ENCODE measurements at places on chromosomes 7 and 10.
A peak's percentile ranks its signal among the peaks of the same experiment; 100 is the strongest.

DNA sequence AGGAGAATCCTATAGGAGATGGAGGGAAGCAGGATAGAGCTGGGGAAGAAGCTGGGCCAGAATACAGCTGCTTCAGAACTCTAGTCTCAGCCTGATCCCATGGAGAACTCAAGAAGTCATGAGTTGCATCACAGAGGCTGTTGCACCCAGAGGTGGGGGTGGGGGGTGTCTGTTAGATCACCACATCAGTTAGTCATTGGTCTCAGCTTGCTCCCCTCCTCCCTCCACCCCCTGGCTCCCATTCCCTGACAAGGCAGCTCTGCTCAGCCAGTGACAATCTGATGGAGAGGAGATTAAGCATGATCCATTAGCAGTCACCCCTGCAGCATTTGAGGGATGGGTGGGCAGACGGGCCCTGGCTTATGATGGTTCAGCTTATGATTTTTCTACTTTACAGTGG, 58.4 kb upstream of the FGL2 start:
- DNase-seq = no peak

DNA sequence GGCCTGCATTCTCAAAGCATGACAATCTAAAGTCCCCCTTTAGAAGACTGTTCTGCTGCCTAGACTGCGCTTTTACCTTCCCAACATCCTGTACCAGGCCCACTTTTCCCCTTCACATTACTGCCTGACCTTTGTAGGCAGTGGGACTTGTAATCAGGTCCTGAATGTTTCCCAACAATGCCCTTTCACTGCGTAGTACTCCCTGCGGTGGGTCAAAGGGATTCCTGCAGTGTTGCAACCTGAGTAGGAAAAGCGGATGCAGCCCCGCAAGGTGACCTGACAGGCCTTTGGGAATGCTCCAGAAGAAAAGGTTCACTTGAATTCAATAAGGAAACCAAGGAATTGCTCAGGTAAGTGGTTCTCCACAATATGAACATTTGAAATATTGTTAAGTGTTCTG, 4.9 kb upstream of the TCAF1 start:
- no peak for DNase-seq

DNA sequence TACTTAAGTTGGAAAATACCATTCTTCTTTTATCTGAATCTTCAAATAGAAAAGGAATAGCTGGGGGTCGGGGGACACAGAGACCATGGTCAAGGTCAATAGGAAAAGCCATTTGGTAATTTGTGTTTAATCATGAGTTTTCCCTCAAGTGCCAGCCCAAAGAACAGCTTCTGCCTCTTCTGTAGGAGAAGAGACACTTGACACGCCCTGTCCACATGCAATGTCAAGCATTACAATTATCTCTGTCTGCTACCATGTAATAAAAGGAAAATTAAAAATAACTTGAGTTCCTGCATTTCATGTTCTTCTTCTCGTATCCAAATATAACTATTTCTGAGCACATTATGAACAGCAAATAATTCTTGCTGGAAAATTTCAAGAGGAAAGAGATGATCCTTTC, 241.7 kb downstream of the IPMK start:
- DNase-seq = no peak

DNA sequence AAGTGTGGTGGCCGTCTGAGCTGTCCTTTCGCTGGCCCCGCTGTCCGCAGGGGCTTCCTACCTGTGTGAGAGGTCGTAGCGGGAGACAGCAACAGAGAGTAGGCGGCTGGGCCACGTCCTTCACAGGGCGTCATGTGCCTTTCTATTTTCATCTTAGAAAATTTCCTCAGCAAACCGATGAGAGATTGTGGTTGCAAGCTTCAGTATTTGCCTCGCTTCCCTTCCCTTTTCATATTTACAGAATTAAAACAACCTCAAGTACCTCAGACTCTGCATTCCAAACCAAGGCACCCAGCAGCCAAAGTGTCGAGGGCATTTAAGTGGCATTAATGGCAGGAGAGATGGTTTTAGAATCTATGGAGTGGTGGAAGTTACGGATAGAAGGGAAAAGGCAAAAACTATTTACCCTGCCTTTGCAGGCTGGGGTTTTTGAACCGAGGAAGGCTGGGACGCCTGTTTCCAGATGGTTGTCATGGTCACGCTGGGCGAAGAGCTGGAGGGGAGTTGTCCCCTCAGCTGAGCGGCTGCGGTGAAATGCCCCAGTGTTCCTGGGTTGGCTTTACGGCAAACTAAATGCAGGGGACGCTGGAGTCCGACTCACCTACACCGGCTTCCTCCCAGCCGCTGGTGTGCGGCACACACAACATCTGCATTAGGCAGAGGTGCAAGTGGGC, 41.9 kb downstream of the WIPI2 start:
- no peak for DNase-seq

DNA sequence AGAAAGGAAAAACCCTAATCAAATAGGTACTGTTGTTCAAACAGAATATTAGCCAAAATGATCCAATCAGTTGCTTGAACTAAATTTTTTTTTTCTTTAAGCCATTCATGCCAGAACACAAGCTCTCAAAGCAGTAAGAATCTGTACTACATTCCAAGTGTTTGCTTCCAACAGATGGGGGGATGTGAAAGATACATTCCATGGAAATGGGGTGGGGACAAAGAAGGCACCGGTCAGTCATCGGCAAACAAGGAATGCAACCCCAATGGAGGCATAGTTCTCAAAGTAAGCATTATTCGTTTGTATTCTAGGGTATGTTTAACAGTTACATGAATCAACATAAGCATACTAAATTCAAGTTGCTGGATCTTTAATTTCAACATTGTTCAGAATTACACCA, 32.5 kb downstream of the C10orf143 start:
- DNase-seq = no peak

DNA sequence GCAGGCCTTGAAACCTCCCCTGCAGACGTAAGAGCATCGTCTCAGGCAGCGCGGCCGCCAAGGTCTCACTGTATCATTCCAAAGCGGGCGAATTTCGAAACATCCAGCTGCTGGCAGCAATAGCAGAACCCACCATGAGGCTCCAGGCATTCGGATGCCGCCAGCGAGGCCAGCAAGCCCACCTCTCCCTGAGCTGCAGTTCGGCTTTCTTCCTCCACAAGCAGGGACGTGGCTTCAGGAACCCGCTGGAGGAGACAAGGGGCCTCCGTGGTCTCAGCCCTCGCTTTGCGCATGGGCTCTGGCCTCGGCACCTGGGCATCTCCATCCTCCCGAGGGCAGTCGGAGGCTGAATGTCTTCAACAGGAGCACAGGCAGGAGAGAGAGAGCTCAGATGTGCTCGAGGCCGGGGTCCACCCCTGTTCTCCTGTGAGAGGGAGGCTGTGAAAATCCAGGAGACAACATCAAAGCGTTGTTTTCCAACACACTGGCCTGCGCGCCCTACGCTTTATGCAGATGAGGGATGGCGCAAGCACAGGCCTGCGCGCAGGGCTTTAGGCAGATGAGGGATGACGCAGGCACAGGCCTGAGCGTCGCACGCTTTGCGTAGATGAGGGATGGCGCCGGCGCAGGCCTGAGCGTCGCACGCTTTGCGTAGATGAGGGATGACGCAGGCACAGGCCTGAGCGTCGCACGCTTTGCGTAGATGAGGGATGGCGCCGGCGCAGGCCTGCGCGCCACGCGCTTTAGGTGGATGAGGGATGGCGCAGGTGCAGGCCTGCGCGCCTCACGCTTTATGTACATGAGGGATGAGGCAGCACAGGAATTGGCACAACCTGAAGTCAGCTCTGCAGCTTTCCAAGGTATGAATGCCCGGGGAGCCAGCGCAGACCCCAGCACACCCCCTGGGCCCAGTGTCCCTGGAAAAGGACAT, 103.2 kb downstream of the WDR37 start:
- no peak for DNase-seq

- DNase-seq = peak; percentile 84
Measured at GRCh38 chr10:12710594-12711349, 290.7 kb downstream of the CCDC3 start.

DNA sequence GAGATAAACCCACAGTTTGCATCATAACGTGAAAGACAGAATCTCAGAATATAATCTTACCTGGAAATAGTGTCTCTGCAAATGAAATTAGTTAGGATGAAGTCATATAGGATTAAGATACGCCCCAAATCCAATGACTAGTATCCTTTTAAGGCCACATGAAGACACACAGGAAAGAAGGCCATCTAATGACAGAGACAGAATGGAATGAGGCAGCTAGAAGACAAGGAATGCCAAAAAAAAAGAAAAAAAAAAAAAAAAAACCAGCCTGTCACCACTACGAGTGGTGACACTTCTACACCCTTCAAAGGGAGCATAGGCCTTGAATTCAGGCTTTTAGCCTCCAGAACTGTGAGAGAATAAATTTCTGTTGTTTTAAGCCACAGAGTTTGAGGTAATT, 82.9 kb downstream of the HYCC1 start:
- no peak for DNase-seq

DNA sequence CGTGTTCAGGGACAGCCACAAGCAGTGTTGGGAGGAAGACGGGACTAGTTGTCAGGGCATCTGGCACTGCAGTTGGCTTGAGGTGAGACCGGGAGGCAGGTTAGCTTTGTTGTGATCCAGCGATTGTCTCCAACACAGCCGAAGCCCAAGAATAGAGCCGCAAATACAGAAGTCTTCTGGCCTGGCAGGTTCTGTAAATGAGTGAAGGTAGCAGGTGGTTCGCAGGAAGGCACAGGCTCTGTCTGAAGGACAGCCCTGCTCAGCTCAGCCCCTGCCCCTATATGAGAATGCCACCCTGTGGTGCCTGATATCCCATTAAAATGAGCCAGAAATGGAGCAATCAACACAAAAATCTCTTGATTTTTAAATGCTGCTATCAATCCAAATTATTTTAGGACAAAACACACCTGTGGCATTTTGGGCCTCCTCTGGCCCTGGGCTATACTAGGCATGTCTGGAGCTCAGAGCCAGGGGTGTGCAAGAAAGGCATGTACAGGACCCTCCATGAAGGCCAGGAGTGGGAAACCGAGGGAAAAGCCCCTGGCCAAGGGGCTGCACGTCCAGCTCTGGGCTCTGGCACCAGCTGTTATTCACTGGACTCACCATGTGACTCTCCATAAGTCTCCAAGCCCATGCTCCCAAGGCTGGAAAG, 11.2 kb upstream of the C10orf71 start:
- no peak for DNase-seq

- peak; percentile 8 for DNase-seq
Measured at GRCh38 chr7:1705856-1706255, 35.8 kb downstream of the ELFN1 start.

GRCh38 chr7:27533652-27534081, 129.0 kb downstream of the HIBADH start:
- DNase-seq = no peak

DNA sequence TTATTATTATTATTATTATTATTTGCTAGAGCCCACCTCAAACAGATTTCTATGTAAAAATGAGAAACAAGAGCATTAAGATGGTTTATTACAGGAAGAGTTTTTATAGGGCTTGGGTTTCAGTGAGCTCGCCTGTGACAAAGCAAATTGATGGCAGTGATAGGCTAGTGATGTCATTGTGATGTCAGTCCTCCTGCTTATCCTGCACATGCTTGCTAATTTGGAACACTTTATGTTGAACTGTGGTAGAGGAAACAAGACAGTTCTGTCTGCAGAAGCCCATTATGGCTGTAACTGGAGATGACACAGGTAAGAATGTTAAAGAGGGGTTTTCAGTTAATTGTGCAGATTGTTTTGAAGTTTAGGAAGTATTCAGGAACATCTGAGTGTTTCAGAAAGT, 68.3 kb downstream of the CREM start:
- DNase-seq = peak; percentile 62

GRCh38 chr7:149071641-149072437, 18.7 kb downstream of the ZNF786 start:
- DNase-seq = peak; percentile 32

DNA sequence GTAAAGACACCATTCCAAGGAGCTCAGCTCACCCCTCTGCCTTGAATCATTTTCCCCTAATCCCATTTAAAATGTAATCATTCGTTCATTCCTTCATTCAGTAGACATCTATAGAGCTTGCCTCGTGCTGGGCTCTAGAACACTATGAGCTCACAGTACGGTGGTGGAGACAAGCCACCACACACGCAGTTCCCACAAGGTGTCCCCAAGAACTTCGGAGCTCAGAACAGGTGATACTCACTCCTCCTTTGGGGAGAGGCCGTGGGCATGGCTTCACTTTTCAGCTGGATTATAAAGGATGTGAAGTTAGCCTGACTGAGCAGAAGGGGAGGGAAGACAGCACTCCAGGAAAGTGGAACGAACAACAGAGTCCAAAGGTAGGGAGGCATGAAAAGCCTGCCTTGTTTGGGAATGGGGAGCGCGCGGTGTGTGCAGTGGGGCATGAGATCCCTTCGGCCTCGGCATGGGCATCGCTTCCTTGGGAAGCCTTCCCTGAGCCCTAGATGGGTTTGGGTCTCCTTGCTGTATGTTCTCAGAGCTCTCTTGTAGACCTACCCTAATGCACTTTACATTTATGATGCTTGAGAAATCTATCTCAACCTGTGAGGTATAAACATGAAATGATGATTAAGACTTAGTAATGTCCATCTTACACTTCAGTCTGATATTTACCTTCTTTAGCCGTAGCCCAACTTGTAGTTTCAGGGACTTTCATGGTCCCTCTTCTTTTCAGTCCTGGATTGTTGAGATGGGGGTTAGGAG, 809 bp upstream of the OGA start:
- DNase-seq = peak; percentile 71

GRCh38 chr7:140685407-140686087, 11.0 kb upstream of the NDUFB2 start:
- no peak for DNase-seq

- DNase-seq = no peak
Measured at GRCh38 chr10:7186387-7187018, 224.3 kb downstream of the SFMBT2 start.

DNA sequence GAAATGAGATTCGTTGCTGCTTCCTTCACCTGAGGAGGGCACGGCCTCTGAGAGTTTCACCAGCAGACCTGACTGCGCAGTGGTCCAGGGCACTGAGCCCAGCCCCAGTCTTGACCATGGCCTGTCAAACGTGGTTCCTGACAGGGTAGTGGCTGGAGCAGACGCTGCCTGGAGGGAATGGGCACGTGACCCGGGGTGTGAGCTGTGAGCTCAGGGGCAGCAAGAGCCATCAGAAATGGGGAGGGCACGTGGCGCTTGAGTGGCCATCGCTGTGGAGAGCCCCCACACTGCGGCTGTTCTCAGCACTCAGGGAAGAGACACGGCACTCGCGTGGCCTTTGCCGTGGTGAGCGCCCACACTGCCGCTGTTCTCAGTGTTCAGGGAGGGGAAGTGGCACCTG, 12.0 kb downstream of the FAM20C start:
- DNase-seq = no peak

DNA sequence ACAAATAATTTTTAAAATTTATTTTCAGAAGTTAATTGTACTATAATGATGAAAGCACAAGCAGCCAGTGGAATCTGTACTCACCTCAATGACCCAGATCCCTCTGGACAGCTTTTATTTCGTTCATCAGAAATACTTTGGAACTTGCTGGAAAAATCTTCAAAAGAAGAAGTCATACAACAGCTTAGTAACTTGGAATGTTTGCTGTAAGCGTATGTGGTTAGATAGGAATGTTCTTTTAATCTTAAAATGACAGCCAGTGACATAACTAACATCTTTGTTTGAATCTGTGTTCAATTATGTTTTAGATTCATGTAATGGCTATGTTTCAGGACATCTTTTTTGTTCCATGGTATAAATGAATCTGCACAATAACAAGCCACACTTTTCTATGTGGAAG, 26.8 kb downstream of the CFAP69 start:
- DNase-seq = no peak

- DNase-seq = no peak
Measured at GRCh38 chr10:4255751-4256150, 470.7 kb upstream of the KLF6 start.

GRCh38 chr10:117432866-117433265, 57.6 kb upstream of the PDZD8 start:
- DNase-seq = no peak
